Uterus (tissue), 4 donors: ENCODE measurements at places on chromosomes 4 and X. TPM values are rescaled to one million over a fixed set of nuclear protein-coding genes. Genes with fewer than 3 reads are reported as not detected.

GRCh38 chr4:44738615-44739014 is 12.3 kb upstream of the GNPDA2 start:
- no peak for DNase-seq

- DNase-seq: no peak
Observed at GRCh38 chrX:150205011-150205410, 158.1 kb upstream of the MAMLD1 start.

DNA sequence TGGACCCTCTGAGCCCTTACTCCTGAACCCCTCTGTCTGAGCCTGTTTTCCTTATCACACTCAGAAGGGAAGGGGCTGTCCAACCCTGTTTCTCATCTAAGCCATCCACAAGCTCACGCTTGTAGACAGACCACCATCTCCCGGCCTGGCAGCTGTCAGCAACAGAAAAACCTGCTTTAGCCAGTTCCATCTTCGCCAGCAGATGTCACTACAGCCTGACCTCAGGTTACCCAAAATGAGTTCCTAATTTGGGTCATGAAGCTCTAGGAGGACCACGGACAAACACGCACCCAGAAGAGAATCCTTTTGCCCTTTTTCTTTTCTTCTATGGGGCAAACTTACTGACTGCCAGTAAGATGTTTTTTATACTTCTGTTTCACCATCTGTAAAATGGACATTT is 445.4 kb downstream of the BCOR start:
- no peak for DNase-seq

- DNase-seq: no peak
Observed at GRCh38 chr4:123954220-123954619, 557.6 kb downstream of the SPRY1 start.

DNA sequence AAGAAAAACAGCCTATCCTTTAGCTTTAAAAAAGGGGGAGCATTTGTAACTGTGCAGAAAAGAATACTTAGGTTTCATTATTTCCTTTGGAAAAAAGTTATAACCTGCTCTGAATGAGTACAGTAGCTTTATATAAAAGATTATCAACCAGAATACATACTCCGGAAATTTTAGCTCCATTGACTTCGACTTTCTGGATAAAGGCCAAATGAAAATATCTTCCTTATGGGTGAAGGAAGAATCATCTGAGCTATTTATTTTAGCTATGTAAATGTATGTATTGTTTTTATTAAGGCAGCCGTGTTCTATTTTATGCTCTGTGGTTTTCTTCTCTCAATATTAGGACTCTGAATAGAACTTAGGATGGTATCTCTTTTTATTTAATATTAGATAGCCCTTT is 69.0 kb upstream of the ETNPPL start:
- DNase-seq: no peak

DNA sequence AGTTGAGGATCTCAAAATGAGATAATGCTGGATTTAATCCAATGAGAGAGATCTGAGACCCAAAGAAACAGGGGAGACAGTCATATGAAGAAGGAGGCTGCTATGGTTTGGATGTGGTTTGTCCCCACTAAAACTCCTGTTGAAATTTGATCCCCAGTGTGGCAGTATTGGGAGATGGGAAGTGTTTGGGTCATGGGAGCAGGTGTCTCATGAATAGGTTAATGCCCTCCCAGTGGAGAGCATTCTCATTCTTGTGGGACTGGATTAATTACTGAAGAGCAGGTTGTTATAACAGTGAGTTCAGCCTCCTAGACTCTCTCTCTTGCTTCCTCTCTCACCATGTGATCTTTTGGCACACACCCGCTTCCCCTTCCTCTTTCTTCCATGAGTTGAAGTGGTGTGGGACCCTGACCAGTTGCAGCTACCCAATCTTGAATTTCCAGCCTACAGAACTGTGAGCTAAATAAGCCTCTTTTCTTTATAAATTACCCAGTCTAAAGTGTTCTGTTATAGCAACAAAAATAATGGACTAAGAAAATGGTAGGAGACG is 70.3 kb downstream of the PPEF2 start:
- no peak for DNase-seq

- DNase-seq: no peak
Observed at GRCh38 chr4:72496119-72496518, 72.9 kb downstream of the ADAMTS3 start.

CHRDL1 gene
- 90.2 TPM for total RNA-seq

GAGE12J gene
- not detected for total RNA-seq

S100P gene
- total RNA-seq: 1.3 TPM
